ENCODE measurements at places on chromosomes 4 and X.

DNA sequence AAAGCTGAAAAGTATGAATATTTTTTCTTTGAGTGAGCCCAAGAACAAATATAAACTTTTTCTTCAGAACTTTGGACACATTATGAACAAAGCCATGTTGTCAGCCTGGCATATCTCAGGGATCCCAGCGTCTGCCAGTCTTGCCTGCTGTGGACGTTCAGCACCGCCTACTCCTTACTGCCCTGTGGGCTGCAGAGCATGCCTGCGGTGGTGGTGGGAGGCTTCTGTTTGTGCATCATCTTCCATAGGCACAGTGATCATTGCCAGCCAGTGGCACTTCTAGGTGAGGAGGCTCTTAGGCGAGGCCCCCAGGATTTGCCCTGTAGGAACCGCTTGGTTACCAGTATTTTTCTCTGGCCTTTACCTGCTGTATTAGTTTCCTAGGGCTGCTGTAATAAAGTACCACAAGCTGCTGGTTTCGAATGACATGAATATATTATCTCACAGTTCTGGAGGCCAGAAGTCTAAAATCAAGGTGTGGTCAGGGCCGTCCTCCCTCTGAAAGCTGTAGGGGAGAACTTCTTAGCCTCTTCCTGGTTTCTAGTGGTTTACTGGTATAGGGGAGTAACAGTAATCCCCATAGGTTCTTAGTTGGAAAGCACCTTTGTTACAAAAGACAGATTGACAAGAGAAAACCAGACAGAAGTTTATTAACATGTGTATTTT is 15.4 kb downstream of the ANXA3 start:
- DNase-seq, result no peak

DNA sequence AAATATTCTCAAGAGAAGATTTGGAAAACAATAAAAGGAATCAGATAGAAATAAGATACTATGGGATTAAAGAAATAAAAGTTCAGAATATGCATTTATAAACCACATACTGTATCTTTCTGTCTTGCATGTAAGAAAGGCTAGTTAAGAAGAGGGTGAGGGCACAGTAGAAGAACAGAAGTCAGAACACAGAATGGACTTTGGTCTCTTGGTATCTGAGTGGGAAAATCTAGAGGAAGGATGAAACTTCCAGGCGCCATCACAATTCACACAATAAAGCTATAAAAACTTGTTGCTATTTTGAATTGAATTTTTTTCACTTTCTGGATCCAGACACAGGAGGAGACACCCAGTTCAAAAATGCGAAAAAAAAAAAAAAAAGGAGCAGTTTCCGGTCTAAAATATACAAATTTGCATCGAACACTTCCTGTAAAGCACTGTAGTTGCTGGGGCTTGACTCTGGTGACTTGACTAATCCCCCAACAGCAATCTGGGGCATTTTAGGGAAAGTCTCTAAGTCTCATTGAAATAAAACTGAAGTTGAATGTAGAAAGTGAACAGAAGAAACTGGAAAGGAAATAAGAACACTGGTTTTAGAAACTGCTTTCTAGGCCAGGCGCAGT is 8.1 kb upstream of the NAAA start:
- no peak for DNase-seq

GRCh38 chr4:26839534-26839951 is 21.1 kb upstream of the STIM2 start:
- DNase-seq, result peak; percentile 14

- no peak for DNase-seq
These were observed 25.6 kb downstream of the ELF4 start for GRCh38 chrX:130084631-130085237.

DNA sequence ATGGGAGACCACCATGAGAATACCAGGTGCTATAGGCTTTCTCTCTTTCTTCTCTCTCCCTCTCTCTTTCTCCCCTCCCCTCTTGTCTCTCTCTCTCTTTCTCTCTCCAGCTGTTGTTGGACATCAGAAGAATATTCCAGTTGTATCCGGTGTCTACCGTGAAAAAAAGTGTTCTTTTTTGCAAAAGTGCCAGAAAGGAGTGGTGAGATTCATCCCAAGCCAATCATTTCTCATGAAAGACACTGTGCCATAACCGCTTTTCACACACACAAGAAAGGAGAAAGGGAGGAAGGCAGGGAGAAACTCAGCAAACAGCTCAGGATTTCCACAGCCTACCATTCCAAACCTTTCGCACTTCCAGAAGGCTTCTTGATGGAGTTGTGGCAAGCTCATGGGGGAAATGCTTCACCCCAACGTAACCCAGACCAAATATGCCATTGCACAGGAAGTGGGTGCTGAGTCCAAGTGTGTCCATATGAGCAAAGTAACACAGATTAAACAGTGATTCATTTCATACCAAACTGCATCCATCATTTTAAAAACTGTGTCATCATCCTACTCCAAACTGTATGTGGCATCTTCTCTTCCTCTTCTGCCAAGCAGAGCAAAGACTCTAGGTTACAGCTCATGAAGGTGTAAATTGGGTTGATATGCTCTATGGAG is 224.0 kb downstream of the APBB2 start:
- no peak for DNase-seq

GRCh38 chr4:118290951-118291350 is 61.9 kb downstream of the PRSS12 start:
- no peak for DNase-seq

GRCh38 chr4:94442251-94442650 is 9.5 kb upstream of the PDLIM5 start:
- no peak for DNase-seq

DNA sequence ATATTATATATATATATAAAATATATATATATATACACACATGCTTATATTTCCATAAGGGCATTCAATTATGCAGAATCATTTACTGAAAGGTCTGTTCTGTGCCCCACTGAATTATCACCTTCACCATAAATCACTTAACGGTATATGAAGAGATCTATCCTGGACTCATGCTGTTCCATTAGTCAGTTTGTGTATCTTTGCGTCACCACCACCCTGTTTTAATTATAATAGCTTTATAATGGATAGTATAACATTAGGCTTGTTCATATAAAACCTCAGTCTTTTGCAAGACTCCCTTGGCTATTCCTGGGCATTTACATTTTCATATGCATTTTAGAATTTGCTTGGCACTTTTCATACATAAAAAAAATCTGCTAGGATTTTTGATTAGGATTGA is 19.1 kb downstream of the WDR17 start:
- no peak for DNase-seq

DNA sequence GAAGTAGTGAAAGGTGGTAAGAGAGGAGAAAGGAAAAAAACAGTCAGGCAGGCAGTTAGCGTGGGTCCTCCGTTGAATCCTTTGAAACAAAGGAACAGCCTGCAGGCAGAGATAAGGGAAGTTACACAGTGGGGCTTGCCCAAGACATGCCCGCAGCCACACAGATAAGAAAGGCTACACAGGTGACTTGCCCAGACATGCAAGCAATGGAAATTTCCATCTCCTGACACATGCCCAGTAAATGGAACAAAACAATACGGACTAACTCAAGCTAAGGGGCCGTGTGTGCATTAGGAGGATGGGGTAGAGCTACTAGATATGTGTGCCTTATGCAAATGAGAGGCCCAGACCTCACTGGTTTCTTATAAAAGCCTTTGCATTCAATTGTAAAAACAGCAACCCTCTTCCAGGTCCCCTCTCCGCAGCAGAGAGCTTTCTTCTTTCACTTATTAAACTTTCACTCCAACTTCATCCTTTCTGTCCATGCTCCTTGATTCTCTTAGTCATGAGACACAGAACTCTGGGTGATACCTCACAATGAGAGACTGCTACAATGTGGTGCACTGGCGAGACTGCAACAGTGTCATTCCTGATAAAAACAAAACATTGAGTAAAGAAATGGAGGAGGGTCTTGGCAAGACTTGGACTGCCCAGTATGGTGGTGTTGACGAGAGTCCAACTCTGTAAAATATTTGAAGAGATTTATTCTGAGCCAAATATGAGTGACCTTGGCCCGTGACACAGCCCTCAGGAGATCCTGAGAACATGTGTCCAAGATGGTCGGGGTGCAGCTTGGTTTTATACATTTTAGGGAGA is 997.4 kb upstream of the PRKX start:
- no peak for DNase-seq

- DNase-seq, result no peak
These were observed 20.1 kb downstream of the C4orf36 start for GRCh38 chr4:86872135-86872534.

- DNase-seq, result no peak
These were observed 814 bp upstream of the MMAA start for GRCh38 chr4:145618210-145618931.

DNA sequence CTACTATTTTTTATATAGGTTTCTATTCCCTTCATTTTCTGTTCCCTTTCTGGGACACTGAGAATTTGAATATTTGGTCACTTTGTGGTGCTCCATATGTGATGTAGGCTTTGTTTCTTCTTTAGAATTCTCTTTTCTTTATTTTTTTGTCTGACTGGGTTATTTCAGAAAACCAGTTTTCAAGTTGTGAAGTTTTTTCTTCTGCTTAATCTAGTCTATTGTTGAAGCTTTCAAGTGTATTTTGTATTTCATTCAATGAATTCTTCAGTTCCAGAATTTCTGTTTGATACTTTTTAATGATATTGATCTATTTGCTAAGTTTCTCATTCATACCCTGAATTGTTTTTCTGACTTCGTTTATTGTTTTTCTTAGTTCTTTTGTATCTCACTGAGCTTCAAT is 96.2 kb upstream of the HAND2 start:
- no peak for DNase-seq

DNA sequence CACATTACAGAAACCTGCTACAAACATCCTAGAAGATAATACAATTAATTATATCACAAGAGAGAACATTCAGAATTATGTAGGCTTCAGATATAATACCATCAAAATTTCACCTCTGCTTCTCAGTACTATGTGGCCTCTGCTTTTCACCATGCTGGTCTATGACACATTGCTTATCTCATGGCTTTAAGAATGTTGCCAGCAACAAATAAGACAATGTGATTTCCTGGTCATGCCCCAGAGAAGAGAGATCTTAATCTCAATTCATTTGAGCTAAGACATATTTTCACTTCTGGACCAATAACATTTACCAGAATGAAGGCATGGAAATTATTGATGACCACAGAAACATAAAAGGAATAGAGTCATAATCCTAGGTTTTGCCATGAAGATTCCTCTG is 1233.4 kb upstream of the ADGRL3 start:
- no peak for DNase-seq

DNA sequence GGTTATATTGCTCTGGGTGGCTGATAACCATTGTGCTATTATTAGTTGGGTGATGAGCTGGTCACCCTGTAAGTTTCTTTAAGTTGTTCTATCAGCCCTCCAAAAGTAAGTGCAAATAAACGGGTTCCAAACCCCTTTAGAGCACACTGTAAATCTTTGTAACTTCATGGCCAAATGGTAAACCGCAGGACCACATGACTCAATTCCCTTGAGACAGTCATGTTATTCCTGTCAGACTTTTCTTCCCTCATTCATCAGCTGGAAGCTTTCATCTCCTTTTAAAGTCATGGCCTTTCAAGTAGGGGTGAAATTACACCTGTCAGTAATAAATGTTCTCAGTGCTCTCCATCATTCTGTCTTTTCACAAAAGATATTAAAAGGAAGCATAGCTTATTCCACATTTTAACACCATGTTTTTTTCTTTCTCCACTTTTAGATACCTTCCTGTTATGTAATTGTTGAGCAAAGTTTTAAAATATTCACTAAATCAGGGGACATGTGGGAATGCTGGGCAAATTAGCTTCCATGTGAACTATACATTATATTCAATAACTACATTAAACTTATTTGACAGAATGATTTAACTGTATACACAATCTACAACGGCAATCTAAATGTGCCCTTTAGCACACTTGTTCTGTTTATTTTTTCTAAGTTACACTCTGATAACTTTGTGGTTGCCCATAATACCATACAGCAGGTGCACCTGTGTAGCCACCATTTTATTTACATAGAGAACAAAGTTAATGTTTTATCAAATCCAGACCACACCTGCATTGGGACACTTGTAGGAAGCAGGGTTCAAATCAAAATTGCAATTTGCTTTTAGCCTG is 275.5 kb downstream of the CFAP299 start:
- DNase-seq, result no peak

- DNase-seq, result no peak
These were observed 441.9 kb downstream of the INPP4B start for GRCh38 chr4:142404191-142404611.

GRCh38 chrX:50905334-50905733 is 5.2 kb upstream of the BMP15 start:
- no peak for DNase-seq

DNA sequence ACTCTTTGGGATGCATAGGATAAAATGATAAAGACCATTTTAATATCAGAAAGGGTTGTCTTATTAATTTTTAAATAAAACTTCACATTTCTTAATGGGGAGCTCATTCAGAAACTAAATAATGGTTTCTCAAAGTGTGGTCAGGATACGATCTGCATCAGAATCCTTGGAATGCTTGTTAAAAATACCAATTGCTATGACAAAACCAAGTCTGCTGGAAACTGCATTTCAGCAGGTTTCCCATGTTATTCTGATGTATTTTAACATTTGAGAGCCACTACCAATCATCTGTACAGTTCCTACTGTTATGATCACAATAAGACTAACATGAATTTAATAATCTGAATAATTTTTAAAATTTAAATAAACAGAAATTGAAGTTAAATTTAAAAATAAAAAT is 115.1 kb downstream of the SOWAHB start:
- no peak for DNase-seq

Measured in amygdala (tissue), 56 donors.